ENCODE measurements at places on chromosomes 2 and 18. TPM values are rescaled to one million over a fixed set of nuclear protein-coding genes. Genes with fewer than 3 reads are reported as not detected.

The EGR4 gene
- total RNA-seq = not detected

The GAREM2 gene
- 0.47 TPM for total RNA-seq

The LHCGR gene
- total RNA-seq = 1.4 TPM

The COL4A4 gene
- total RNA-seq = 1.6 TPM

The PTGR3 gene
- 51.0 TPM for total RNA-seq

- no peak overlapping the region for H3K27ac ChIP-seq
- H3K4me1 ChIP-seq = peaks cover 9% of the 10 kb centered on the region
- H3K4me3 ChIP-seq = no peak overlapping the region
- no peak for DNase-seq
- no peaks in the 10 kb centered on the region for H3K36me3 ChIP-seq
- H3K27me3 ChIP-seq = no peaks in the 10 kb centered on the region
Measured at GRCh38 chr2:237471438-237472186, 15.4 kb upstream of the MLPH start.

DNA sequence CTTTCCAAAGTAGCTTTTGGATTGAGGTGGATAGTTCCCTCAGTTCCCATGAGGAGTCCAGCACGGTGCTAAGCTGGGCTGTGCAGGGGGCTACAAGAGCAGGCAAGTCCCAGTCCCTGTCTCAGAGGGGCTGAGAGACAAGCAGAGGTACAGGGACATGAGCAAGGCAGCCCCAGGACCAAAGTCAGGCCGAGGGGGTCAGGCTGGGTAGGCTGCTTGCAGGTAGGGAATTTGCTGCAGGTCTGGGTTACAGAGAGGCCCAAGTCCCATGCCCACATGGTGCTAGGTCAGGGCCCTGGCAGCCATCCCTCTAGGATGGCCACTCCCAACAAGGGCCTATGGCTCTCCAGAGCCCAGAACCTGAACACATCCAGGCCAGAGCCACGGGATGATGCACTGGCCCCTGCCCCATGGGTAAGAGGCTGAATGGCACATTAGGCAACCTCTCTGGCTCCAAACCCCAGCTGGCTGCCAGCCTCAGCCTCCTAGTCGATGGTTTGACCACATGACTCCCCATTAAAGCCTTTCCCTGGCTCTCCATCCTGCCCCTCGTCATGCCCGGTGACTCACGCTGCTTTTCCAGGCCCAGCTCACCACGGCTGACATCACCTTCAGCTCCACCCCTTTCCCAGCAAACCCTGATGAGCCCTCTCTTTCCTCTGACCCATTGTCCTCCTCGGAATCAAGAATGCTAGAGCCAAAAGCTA, 83.7 kb downstream of the SDC1 start:
- H3K4me3 ChIP-seq = no peak overlapping the region
- no peaks in the 10 kb centered on the region for H3K36me3 ChIP-seq
- no peaks in the 10 kb centered on the region for H3K27me3 ChIP-seq
- peak; percentile 53 for DNase-seq

DNA sequence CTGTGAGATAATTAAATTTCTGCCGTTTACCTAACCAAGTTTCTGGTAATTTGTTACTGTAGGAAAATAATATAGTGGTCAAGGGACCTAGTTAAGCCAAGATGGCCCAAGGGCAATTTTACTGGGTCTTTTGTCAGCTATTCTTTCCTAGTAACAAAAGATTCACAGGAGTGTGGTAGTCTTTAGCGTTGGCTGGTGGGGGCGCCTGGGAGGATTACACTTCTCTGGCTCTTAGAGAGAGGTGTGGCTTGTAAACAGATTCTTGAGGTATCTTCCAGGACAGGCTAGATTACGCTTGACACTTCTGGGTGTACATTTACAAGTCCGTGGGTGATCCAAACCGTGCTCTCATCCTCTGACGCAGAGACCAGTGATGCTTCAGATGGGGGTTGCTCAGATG, 3.3 kb upstream of the ACOXL start:
- H3K27me3 ChIP-seq = peaks cover 41% of the 10 kb centered on the region
- H3K27ac ChIP-seq = no peak overlapping the region
- H3K36me3 ChIP-seq = no peaks in the 10 kb centered on the region
- H3K4me1 ChIP-seq = peaks cover 11% of the 10 kb centered on the region

DNA sequence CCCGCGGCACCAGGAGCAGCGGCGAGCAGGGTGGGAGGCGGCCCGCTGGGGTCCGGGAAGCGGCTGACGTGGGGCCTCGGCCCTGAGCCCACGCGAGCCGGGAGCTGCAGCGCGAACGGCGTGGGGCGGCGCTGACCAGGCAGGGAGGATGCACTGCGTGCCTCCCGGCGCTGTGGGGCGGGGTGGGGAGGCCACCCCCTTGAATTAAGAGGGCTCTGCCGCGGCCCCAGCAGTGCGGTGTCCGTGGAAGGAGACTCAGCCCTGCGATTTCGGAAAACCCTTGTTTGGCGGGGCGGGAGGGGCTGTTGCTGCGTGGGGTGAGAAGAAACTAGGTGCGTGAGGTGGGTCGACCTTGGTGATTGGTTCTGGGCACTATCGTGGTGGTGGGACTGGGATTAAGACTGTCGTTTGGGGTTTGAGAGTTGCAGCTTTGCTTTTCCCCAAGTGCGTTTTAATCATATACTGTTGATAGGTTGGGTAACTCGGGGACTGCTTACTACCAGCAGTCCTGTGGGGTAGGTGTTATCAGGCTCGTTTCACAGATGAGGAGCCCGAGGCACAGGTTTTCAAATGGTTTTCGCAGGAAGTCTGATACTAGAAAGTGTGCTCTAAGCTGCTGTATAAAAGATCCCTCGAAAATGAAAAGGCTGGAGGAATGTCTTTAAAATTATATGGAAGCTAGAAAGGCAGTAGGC, 722 bp downstream of the ACSL3 start:
- H3K4me1 ChIP-seq = peaks cover 37% of the 10 kb centered on the region
- H3K36me3 ChIP-seq = no peaks in the 10 kb centered on the region
- H3K27ac ChIP-seq = peak overlapping the region; percentile 97
- H3K27me3 ChIP-seq = no peaks in the 10 kb centered on the region

DNA sequence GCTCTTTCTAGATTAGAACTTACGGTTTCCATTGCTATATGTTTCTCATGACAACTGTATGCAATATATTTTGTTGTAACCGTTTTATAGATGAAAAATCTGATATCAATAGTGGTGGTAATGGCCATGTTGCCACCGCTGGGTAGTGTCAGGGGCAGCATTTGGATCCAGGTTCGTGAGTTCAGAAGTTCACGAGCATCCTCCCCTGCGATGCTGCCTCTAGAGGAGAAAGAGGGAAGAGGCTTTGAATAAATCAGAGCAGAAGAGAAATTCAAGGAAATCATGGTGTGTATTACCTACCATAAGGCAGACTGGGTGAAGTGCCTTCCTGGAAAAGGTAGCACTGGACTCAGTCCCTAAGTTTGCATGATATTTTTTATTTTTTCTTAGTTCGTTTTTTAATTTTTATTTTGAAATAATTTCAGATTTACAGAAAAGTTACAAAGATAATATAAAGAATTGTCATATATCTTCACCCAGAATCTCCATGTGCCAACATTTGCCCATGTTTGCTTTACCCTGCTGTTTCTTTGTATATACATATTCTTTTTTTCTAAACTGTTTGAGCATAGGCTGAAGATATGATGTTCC, 3.3 kb upstream of the ZBTB7C start:
- H3K27ac ChIP-seq = no peak overlapping the region
- peaks cover 17% of the 10 kb centered on the region for H3K4me1 ChIP-seq
- H3K27me3 ChIP-seq = no peaks in the 10 kb centered on the region
- H3K36me3 ChIP-seq = no peaks in the 10 kb centered on the region
- no peak overlapping the region for H3K4me3 ChIP-seq

GRCh38 chr2:229297247-229297646, 26.2 kb upstream of the PID1 start:
- H3K36me3 ChIP-seq = no peaks in the 10 kb centered on the region
- peak overlapping the region; percentile 40 for H3K27ac ChIP-seq
- peaks cover 9% of the 10 kb centered on the region for H3K4me1 ChIP-seq
- H3K4me3 ChIP-seq = no peak overlapping the region

- peaks cover 4% of the 10 kb centered on the region for H3K27me3 ChIP-seq
- DNase-seq = no peak
- H3K36me3 ChIP-seq = no peaks in the 10 kb centered on the region
- H3K4me3 ChIP-seq = no peak overlapping the region
Measured at GRCh38 chr18:63062246-63062645, 257.3 kb downstream of the BCL2 start.

GRCh38 chr18:74577019-74577418, 20.7 kb upstream of the ZNF407 start:
- no peak for DNase-seq
- no peaks in the 10 kb centered on the region for H3K36me3 ChIP-seq
- H3K4me1 ChIP-seq = peaks cover 9% of the 10 kb centered on the region
- no peak overlapping the region for H3K27ac ChIP-seq
- H3K4me3 ChIP-seq = no peak overlapping the region
- H3K27me3 ChIP-seq = no peaks in the 10 kb centered on the region

DNA sequence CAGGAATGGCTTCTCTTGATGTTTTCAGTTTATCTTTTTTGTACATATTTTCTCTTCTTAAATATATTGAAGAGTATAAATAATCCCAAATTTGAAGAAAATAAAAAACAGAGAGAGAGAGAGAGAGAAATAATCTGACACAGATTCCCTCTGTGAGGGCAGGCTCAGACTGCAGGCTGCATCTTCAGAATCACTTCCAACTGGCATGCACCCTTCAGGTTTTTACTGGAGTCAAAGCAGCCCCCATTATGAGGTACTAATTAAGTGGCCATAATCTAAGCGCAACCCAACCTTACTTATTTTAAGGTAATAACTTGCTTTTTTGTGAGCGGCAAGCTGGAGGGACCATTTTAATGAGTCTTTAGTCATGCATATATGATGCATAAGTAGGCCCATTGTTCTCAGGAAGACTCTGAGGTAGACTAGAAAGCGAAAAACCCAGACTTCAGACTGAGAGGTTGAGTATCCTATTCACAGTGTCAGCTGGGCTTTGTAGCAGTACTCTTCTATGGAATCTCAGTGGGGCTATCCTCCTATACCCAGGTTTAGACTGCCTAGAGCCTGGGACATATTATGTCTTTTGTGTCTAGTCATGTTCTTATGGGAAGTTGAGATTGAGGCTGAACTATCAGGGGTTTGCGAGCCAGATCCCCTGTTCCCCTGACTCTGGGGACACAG, 167.4 kb downstream of the SP3 start:
- H3K27ac ChIP-seq = no peak overlapping the region
- H3K4me3 ChIP-seq = no peak overlapping the region
- no peaks in the 10 kb centered on the region for H3K36me3 ChIP-seq
- no peaks in the 10 kb centered on the region for H3K27me3 ChIP-seq
- H3K4me1 ChIP-seq = no peaks in the 10 kb centered on the region

- H3K27me3 ChIP-seq = no peaks in the 10 kb centered on the region
- H3K4me3 ChIP-seq = no peak overlapping the region
- H3K27ac ChIP-seq = no peak overlapping the region
- no peaks in the 10 kb centered on the region for H3K36me3 ChIP-seq
- no peak for DNase-seq
Measured at GRCh38 chr18:48565105-48565504, 26.3 kb downstream of the CTIF start.

- H3K4me1 ChIP-seq = no peaks in the 10 kb centered on the region
- no peak overlapping the region for H3K4me3 ChIP-seq
- H3K36me3 ChIP-seq = no peaks in the 10 kb centered on the region
- no peak overlapping the region for H3K27ac ChIP-seq
Measured at GRCh38 chr18:74895686-74896085, 298.0 kb downstream of the ZNF407 start.

GRCh38 chr2:63786471-63786870, 55.2 kb upstream of the UGP2 start:
- no peak for DNase-seq
- H3K4me3 ChIP-seq = no peak overlapping the region
- no peaks in the 10 kb centered on the region for H3K4me1 ChIP-seq
- H3K27ac ChIP-seq = no peak overlapping the region

- H3K4me3 ChIP-seq = no peak overlapping the region
- H3K36me3 ChIP-seq = no peaks in the 10 kb centered on the region
- H3K4me1 ChIP-seq = no peaks in the 10 kb centered on the region
- no peak for DNase-seq
Measured at GRCh38 chr18:33201509-33201926, 239.0 kb downstream of the CCDC178 start.

DNA sequence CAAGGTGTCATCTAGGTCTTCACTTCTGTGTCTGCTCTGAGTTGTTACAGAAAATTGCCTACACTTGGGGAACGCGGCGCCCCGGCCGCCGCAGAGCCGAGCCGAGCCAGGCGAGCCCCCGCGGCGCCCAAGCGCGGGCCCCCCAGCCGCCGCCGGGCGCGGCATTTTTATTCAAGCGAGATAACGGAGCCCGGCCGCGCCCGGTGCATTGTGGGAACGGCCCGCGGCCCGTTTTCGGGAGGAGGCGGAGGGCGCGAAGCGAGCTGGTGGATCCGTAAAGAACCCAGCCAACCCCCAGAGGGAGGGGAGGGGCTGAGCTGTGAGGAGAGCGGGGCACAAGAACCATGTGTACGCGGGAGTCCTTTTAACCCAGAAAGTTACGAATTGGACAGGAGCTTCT, 191.8 kb downstream of the FTCDNL1 start:
- H3K27ac ChIP-seq = no peak overlapping the region
- H3K27me3 ChIP-seq = no peaks in the 10 kb centered on the region
- H3K36me3 ChIP-seq = no peaks in the 10 kb centered on the region
- peak overlapping the region; percentile 27 for H3K4me3 ChIP-seq
- H3K4me1 ChIP-seq = no peaks in the 10 kb centered on the region
- DNase-seq = peak; percentile 45

DNA sequence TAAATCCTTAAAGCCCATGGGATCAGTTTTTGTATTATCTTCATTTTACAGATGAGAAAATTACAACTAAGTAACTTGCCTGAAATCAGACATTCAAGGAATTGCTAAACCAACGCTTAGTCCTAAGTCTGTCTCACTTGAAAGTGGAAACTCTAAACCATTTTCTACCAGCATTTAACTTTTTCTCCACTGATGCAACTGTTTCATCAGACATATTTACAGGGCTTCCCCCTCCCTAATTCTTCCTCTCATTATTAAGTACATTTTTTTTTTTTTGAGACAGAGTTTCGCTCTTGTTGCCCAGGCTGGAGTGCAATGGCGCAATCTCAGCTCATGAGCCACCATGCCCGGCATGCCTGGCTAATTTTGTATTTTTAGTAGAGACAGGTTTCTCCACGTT, 88.6 kb downstream of the ACVR1C start:
- no peaks in the 10 kb centered on the region for H3K27me3 ChIP-seq
- no peaks in the 10 kb centered on the region for H3K36me3 ChIP-seq
- H3K4me3 ChIP-seq = no peak overlapping the region
- DNase-seq = no peak

DNA sequence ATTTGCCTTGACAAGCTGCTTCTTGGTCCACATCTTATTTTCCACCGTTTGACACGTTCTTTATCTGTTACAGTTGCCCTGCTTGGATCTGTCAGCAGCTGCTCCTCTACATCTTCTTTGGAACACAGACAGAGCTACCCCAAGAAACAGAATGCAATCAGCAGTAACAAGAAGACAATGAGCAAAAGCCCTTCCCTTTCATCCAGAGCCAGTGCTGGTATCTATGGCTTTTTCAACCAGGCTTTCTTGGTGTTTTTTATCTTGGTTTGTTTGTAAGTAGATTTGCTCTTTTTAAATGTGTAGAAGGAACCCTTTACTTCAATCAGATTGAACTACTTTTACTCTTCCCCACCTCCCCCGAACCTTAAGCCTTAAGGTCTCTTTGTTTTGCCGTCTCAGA, 41.9 kb downstream of the CLIP4 start:
- no peaks in the 10 kb centered on the region for H3K4me1 ChIP-seq
- DNase-seq = no peak
- peaks cover 93% of the 10 kb centered on the region for H3K36me3 ChIP-seq
- H3K27ac ChIP-seq = no peak overlapping the region

GRCh38 chr2:240565333-240566202, 2.7 kb upstream of the RNPEPL1 start:
- H3K4me3 ChIP-seq = peak overlapping the region; percentile 81
- H3K27ac ChIP-seq = peak overlapping the region; percentile 96
- DNase-seq = peak; percentile 75

- DNase-seq = no peak
- no peak overlapping the region for H3K4me3 ChIP-seq
- H3K27ac ChIP-seq = peak overlapping the region; percentile 42
- H3K4me1 ChIP-seq = no peaks in the 10 kb centered on the region
- no peaks in the 10 kb centered on the region for H3K36me3 ChIP-seq
Measured at GRCh38 chr2:38178556-38179419, 102.8 kb upstream of the CYP1B1 start.
